Thymus (tissue), 14 donors: ENCODE measurements at places on chromosomes 5 and 9.

GRCh38 chr9:34773306-34773910 is 63.5 kb upstream of the CCL21 start:
- DNase-seq, result no peak

- DNase-seq, result no peak
These were observed 212.9 kb upstream of the RASA1 start for GRCh38 chr5:87054821-87055220.

DNA sequence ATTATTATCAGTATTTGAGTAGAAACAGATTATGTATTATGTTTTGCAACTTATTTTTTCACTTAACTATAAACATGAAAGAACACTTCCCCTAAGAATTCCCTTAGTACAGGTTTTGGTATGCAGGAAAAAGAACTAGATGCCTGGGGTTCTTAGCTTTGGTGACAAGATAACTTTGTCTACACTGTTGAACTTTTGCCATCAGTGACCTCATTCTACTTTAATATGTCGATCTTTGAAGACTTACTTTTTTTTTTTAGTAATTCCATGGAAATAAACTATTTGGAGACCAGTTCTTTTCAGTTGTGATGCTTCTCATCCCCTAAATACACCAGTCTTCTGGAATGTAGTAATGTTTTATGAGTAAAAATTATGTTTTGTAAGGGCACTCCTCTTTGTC is 34.3 kb downstream of the ZNF462 start:
- no peak for DNase-seq

DNA sequence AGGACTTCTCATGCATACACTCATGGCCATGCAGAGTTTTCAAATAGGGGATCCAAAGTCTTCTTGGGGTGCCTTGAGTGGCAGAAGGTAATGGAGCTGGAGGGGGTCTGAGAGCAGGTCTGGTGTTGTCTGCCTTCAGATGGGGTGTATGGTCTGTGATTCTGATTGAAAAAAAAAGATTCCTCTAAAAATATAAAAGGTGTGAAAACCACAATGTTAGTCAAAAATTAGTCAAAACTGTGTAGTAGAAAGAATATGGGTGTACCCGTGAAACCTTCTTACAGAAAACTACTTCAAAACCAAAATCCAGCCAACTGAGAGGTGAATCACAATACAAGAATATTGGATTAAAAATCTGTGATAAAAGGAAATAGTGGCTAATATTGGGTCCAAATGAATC is 20.1 kb downstream of the DOCK2 start:
- DNase-seq, result no peak

- DNase-seq, result no peak
These were observed 56.9 kb downstream of the AHRR start for GRCh38 chr5:378301-378891.

DNA sequence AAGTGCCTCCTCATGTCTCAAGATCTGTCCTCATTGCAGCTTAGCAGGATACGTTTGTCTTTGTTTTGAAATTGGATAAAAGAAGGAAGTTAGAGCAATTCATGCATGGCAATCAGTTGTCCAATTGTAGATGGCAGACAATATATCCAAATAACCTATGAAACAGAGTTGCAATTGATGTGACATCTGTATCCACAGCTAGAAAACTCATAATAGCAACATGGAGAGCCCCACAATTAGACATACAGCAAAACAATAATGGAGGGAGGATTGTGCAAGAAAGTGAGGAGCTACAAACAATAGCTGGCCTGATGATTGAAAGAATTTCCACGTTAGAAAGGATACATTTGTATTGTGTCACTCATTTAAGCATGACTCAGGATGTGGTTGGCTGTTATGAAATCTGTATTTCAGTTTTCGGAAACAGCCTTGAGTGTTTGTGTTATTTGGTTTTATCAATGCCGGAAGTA is 132.0 kb downstream of the FAM174A start:
- DNase-seq, result no peak

DNA sequence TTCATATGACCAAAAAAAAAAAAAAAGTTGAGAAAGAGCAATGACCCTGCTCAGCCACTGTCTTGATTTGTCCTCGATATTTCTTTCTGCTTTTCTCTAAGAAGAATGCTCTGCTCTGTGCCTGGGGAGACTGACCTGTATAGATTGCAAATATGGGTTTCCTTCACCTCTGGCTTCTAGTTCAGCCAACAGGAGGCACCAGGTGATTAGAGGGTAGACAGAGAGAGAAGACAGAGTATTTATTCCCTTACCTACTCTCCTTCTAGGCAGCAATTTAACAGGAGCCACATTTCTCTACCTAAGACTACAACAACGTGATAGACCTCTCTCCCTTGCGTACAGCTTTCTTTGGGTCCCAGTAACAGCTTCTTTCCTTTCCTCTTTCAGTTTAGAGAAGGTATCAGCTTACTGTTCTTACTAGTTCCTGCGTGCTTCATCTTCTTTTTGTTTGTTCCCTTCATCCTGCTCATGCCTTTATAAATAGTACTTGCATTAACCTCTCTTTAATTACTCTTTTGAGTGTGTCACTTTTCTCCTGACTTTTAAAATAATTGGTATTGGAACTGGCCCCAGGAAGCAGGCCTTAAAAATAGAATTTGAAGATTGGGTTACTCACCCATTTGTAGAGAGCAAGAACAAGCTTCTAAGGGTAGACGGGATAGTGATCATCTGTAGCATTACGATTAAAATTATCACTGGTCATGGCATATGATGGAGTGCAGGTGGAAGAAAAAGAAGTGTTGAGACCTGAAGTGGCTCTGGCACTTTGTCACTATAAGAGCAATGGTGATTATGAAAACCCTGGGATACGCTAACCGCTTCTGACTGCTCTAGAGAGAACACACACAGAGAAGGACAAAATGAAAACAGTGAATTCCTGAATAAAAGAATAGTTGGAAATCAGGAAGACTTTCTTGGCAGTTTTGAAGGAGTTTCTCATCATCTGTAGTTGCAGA is 161.2 kb upstream of the FSTL4 start:
- DNase-seq, result no peak

GRCh38 chr9:42275141-42275540 is 91.7 kb downstream of the SPATA31A6 start:
- DNase-seq, result no peak
